Activated CD4-positive, alpha-beta memory T cell treated with anti-CD3 and anti-CD28 coated beads for 36 hours (primary cell): ENCODE measurements at places on chromosomes 4 and X. TPM values are rescaled to one million over a fixed set of nuclear protein-coding genes. Genes with fewer than 3 reads are reported as not detected.

The CNGA2 gene
- total RNA-seq = not detected

The KLF8 gene
- total RNA-seq = 4.4 TPM

The MAGEB1 gene
- total RNA-seq = not detected

The KIAA1210 gene
- not detected for total RNA-seq

The PSMD10 gene
- total RNA-seq = 52.6 TPM

The UGT2B28 gene
- not detected for total RNA-seq

The GABRA4 gene
- total RNA-seq = not detected

The NSUN7 gene
- 0.07 TPM for total RNA-seq

The SPANXC gene
- not detected for total RNA-seq

- no peak for DNase-seq
Observed at GRCh38 chrX:5775846-5776430, 452.7 kb downstream of the NLGN4X start.

DNA sequence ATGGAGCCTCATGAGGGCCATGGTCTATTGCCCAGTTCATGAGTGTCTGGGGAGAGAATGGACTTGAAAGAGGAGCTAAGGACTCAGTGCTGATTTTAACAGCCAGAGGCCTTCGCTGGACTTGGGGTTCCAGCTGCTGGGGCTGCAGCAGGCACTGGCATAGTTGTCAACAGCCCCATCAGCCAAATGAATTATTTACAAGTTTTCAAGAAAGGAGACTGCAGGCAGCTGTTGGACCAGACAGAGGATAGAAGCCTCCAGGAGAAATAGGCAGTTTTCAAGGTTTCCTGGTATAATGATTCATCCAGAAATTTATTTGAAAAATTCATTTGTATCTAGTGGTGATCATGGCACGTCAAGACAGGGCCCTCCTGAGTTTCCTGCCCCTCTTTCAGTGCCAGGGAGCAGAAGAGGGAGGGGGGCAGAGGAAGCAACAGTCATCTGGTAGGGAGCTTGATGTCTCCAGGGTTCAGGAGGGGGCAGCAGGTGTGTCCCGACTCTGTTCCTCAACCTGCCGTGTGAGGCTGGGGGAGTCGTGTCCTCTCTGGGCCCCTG lies 63.1 kb upstream of the GPR78 start:
- DNase-seq = no peak

DNA sequence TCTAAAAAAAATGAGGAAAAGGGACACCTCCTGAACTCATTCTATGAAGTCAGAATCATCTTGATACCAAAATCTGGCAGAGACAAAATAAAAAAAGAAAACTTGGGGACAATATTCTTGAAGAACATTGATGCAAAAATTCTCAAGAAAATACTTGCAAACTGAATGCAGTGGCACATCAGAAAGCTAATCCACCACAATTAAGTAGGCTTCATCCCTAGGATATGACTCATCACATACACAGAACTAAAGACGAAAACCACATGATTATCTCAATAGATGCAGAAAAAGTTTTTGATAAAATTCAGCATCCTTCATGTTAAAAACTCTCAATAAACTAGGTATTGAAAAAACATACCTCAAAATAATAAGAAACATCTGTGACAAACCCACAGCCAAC lies 98.3 kb downstream of the FAM47B start:
- DNase-seq = no peak

GRCh38 chr4:70002507-70002906 lies 6.7 kb downstream of the STATH start:
- no peak for DNase-seq

DNA sequence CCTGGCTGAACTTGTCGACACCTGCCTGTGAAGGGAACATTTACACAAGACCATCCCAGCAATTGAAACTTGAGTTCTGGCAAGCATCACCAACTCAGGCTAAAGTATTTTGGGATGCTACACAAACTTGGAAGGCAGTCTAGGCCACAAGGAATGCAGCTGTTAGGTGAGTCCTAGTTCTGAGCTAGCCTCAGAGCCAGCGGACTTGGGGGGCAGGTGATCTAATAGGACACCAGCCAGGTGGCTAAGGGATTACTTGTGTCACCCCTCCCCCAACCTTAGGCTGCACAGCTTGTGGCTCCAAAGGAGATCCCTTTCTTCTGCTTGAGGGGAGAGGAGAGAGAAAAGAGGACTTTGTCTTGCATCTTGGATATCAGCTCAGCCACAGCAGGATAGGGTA lies 62.3 kb upstream of the DKK2 start:
- no peak for DNase-seq

DNA sequence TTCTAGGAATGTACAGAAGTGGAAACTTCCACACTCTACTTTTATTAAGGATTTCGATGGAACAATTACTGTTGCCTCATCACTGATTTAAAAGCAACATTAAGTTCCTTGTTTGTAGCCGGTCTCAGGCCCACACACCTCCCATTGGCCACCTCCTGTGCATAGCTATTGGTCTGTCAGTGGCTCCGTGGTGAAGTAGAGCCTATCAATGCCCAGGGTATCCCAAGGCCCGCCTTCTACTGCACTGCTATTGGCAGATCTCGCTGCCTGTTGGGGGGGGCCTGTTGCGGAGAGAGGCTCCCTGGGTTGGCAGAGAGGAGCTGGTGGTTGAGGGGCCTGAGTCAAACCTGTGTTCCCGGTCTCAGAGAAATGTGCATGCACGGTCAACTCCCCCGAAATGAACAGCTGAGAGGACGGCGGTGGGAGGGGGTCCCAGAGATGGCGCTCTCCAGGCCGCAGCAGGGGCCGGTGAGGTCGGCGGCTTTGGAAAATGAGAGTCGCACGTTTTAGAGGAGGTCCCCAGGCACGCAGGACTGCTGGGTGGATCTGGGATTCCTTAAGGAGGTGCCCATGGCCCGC lies 4.9 kb upstream of the ARAF start:
- peak; percentile 91 for DNase-seq

DNA sequence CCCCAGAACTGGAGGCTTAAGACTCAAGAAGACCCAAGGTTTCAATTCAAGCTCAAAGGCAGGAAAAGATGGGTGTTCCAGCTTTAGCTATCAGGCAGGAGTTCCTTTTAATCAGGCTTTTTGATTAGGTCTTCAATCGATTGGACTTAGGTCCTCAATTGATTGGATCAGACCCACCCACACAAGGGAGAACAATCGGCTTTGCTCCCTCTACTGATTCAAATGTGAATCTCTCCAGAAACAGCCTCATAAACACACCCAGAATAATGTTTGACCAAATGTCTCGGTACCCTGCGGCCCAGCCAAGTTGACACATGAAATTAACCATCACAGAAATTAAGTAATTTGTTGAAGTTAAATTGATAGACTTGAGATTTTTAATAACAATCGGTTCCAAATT lies 917.1 kb upstream of the FTHL17 start:
- no peak for DNase-seq

- no peak for DNase-seq
Observed at GRCh38 chrX:65900850-65901844, 138.7 kb downstream of the VSIG4 start.

- no peak for DNase-seq
Observed at GRCh38 chrX:108696690-108697089, 39.7 kb downstream of the IRS4 start.

DNA sequence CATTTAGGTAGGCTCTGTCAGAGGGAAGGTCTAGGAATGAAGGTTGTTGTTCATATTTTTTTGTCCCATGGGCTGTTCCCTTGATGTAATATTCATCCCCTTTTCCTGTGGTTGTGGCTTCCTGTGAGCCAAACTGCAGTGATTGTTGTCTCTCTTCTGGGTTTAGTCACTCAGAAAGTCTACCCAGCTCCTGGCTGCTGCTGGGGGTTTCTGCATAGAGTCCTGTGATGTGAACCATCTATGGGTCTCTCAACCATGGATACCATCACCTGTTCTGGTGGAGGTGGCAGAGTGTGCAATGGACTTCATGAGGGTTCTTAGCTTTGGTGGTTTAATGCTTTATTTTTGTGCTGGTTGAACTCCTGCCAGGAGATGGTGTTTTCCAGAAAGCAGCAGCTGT lies 122.8 kb downstream of the ZC4H2 start:
- DNase-seq = peak; percentile 10

- no peak for DNase-seq
Observed at GRCh38 chr4:122798101-122798500, 28.5 kb upstream of the FGF2 start.

DNA sequence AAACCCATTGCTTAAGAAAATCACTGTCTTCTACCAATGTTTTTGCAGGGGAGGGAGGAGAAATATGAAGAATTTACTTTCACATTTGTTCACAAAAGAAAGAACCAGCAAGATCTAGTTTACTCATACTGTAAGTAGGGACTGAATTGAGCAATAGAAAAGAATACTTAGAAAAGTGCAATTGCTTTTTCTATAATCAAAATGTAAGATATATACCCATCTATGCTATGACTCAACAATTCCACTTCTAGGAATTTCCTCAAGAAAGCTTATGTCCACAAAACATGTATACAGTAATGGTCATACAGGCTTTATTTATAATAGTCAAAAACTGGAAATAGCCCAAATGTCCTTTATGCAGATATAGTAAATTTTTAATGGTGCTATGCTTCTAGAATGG lies 196.4 kb downstream of the LRBA start:
- DNase-seq = no peak

GRCh38 chr4:88335092-88335665 lies 43.5 kb upstream of the HERC6 start:
- no peak for DNase-seq

DNA sequence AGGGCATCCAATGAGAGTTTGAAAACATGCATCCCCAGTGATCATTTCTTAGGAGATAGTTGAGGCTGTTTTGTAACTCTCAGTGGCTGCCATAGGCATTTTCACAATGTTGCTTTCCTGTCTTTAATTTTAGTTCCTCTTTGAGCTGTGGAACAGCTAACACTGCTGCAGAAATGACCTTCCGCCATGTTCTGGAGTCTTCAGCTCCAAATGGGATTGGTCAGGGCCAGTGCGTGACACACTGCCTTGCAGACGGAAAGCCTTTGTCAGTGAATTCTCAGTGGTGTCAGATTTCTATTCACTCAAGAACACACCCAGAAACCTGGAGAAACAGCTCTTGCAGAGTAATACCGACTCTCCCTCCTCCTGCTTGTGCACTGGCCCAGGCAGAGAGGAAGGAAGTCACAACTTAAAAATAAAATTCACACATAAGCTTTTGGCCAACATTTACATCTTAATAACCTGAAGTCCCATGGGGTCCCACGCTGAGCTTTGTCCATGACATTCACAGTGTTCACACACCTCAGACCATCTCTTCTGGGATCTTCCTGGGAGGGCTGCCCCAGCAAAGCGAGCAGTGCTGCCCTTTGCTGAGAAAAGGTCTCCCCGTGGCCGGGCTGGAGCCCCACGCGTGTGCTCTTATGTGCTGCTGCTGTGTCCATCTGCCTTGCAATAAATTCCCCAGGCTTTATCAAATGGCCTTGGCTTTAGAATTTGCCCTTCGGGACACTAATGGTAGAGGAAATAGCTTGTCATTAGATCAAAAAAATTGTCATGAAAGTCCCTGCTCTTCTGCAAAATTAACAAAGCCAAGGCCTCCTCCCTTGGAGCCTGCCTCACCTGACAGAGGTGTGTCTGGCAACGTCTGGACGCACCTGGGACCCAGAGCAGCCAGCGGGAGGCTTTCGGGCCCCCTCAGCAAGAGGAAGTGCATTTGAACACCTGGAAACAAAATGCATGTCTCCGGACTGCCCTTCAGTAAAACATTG lies 126.8 kb downstream of the IRF2 start:
- DNase-seq = no peak

DNA sequence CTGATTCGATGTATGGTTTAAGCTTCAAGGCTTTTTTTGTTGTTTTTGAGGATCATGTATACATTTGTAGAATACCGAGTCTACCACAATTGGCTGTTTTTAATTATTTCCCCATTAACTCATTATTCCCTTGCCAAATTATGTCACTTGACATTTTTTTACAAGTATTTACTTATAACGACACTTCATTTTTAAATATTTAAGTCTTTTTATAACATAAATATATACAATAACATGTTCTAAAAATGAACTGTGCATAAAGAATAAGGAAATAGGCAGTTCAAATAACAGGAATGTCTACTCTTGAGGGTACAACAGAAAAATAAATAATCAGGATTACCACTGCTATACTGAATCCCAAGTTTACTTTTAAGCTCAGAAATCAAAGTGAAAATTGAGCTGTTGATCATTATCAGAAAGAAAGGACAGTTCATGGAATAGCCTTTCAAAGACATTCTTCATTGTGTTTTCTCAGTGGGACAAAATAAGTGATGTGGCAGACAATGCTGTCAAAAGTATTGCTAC lies 627.5 kb downstream of the PCDH19 start:
- DNase-seq = no peak

DNA sequence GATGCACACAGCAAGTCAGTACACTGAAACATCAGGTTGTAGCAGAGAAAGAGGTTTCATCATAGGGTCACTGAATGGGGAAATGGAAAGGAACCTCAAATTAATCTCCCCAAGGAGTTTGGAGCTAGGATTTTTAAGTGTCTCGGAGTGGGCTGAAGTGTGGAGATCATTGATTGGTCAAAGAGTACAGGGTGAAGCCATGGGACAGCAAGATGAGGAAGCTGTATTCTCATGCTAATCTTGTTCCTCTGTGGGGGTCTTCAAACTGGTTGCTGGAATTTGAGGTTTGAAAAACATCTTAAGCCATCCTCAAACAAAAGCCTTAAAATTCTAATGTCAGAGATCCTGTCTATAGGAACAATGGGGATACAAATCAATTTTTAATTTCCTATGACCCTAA lies 78.8 kb upstream of the TEX13A start:
- no peak for DNase-seq

DNA sequence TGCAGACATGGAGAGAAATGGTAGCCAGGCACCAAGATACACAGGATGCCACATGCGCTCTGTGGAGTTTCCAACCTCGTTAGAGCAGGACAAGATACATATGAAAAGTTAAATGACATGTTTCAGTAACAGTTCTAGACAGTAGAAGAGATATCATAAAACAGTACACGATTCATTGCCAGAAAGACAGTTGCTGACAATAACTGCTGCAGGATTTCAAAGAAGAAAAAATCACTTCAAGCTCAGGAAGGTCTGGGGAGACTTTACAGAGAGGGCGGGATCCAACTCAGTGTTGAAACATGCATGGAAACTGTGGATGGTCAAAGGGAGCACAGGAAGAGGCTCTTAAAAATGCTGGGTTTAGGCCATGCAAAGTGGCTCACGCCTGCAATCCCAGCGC lies 31.0 kb downstream of the DCTD start:
- DNase-seq = no peak
